ENCODE measurements at places on chromosomes 1 and 21. TPM values are rescaled to one million over a fixed set of nuclear protein-coding genes. Genes with fewer than 3 reads are reported as not detected.

YTHDF2 gene
- 80.9 TPM for total RNA-seq

NR5A2 gene
- not detected for total RNA-seq

TDRD10 gene
- total RNA-seq = not detected

KIF2C gene
- total RNA-seq = 49.1 TPM

GUCA2B gene
- total RNA-seq = not detected

TEKT2 gene
- total RNA-seq = 0.34 TPM

ALPL gene
- not detected for total RNA-seq

AQP10 gene
- 0.18 TPM for total RNA-seq

ASAP3 gene
- total RNA-seq = 10.6 TPM

DLGAP3 gene
- total RNA-seq = not detected

SIPA1L2 gene
- 1.2 TPM for total RNA-seq

PKN2 gene
- total RNA-seq = 36.7 TPM

PATJ gene
- total RNA-seq = 39.1 TPM

ZFP69B gene
- total RNA-seq = 4.2 TPM

GALNT2 gene
- total RNA-seq = 71.2 TPM

DDAH1 gene
- total RNA-seq = 14.9 TPM

VWA1 gene
- total RNA-seq = 15.0 TPM

REG4 gene
- total RNA-seq = not detected

ZNF697 gene
- total RNA-seq = 7.7 TPM

PYHIN1 gene
- 0.11 TPM for total RNA-seq

OR2G6 gene
- total RNA-seq = not detected

OR2L8 gene
- not detected for total RNA-seq

SEMA6C gene
- 0.99 TPM for total RNA-seq

VHLL gene
- total RNA-seq = not detected

ANGPTL3 gene
- total RNA-seq = not detected

RAB42 gene
- total RNA-seq = 1.5 TPM

CAMK1G gene
- total RNA-seq = not detected

TACSTD2 gene
- 103 TPM for total RNA-seq

PLA2G2F gene
- 0.04 TPM for total RNA-seq

KPRP gene
- total RNA-seq = 0.78 TPM

ANKRD34A gene
- 1.0 TPM for total RNA-seq

DIP2A gene
- total RNA-seq = 30.6 TPM

Data from foreskin keratinocyte (primary cell).